ENCODE measurements at places on chromosomes 12 and 14.

- DNase-seq: no peak
Observed at GRCh38 chr12:119915894-119916510, 38.9 kb upstream of the CIT start.

- DNase-seq: no peak
Observed at GRCh38 chr12:3201339-3202051, 124.3 kb downstream of the TSPAN9 start.

GRCh38 chr14:63205044-63205575 is 867 bp downstream of the RHOJ start:
- DNase-seq: no peak

DNA sequence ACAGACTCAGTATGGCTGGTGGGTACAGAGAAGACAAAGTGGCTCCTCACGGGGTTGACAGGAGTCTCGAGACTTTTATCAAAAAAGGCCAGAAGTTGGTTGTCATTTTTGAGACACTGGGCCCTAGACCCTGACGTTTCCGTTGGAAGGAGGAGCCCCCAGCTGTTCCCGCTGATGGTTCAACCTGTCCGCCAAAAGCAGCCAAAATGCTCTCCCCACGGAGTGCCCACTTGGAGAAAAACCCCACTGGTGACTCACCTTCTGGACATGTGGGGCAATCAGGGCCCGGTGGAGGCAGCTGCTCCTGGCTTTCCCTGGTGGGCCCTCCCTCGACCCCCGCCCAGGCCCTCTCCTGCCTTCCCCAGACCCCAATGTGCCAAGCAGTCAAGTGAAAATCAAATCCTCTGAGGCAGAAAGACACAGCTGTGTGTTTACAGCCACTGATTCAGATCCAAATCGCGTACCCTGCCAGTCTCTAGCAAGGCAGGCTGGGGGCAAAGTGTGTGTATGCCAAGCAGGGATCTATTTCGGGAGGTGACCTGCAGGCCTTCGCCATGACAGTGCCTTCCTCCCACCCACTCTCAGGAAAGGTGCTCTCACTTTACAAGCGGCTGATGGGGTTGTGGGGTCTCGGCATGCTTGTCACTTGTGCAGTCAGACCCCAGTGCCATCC is 347.4 kb downstream of the DPF3 start:
- DNase-seq: no peak

DNA sequence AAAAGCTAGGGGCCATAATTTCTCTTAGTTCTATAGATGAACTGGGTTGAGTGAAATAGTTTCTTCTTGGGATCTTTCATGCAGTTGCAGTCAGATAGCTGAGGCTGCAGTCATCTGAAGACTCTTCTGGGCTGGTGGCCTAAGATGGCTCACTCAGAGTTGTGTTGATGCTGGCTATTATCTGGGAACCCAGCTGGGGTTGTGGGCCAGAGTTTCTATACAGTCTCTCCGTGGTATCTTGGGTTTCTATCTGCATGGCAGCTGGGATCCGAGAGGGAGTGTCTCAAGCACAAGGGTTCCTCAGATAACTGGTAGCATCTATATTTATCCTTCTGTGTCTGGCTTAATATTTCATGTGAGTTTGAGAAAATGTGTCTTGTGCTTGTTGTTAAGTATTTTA is 21.1 kb downstream of the AVPR1A start:
- DNase-seq: no peak
